Effector memory CD8-positive, alpha-beta T cell (primary cell): ENCODE measurements at places on chromosomes 1 and 21.

- DNase-seq = no peak
These were observed 38.0 kb upstream of the COL24A1 start for GRCh38 chr1:86194491-86195034.

- DNase-seq = no peak
These were observed 3.7 kb upstream of the TMEM61 start for GRCh38 chr1:54976747-54977146.

- DNase-seq = no peak
These were observed 42.2 kb upstream of the SELENON start for GRCh38 chr1:25757846-25758185.

DNA sequence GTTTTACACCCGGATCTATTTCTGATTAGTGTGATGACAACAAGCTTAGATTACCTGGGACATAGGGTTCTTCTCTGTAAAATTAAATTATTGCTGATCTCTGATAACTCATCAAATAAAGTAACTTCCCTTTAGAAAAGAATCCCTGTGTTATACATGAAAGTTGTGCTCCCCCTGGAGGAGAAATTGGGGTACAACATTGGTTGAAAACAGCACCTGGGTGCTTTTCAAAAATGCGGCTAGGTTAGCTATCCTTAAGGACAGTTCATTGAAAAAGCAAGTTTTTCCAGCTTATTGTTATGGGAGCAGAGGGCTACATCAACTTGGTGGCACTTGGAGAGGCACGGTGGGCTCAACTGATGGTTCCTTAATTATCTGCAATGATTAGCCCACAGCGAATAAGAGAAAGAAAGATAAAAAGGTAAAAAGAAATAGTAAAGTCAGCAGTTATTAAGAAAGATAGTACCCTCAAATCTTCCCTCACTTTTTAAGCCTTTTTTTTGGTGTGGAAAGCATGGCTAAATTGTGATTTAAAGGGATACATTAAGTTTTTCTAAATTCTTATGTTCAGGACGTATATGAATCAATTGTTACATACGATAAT, 97.8 kb downstream of the FMN2 start:
- DNase-seq = no peak

GRCh38 chr1:109484519-109484975, 842 bp downstream of the ATXN7L2 start:
- no peak for DNase-seq

GRCh38 chr1:222168621-222169020, 379.3 kb downstream of the HHIPL2 start:
- DNase-seq = no peak
